ENCODE measurements at places on chromosomes 4 and X.

GRCh38 chr4:158667651-158668198 lies 4.0 kb downstream of the C4orf46 start:
- peak; percentile 30 for DNase-seq

GRCh38 chr4:6665320-6665654 lies 24.8 kb downstream of the MRFAP1 start:
- no peak for DNase-seq

DNA sequence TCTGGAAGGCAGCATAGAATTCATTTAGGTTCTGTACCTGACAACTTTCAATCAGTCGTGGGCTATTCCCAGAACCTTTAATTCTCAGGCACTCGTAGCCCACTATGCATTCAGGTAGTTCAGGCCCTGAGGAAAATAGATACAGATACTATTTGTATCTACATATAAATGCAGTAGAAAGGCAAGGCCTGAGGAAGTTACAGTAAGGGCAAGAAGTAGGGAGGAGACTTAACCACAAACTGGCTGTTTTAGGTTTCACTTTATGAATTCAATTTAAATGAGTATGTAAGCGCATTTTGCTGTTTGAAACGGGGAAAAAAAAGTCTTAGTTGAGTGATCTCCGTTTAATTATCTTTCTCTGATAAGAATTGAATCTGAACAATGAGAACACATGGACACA lies 529.4 kb upstream of the ATOH1 start:
- no peak for DNase-seq

DNA sequence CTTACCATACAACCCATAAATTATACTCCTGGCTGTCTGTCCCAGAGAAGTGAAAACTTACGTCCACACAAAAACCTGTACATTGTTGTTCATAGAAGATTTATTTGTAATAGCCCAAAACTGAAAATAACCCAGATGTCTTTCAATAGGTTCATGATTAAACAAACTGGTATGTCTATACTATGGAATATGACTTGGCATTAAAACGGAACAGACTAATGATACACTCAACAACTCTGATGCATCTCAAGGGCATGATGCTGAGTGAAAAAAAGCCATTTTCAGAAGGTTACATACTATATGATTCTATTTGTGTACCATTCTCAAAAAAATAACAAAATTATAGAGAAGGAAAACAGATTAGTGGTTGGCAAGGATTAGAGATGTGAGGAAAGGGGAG lies 11.6 kb upstream of the MND1 start:
- peak; percentile 41 for DNase-seq

DNA sequence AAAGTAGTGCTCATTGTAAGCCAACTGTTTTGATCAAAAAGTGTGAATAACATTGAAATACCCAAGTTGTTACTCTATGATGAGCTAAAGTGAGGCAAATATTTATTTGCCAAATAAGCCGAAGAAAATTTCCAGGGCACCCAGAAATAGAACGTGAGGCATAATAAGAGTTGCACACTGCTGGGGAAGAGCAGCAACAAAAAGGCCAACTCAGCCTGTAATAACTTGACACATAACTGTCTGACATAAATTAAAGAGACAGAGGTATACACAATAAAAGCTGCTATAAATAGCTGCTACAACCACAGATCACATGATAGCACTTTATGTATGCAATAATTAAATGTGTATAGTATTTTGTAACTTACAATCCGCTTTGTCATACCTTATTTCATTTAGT lies 2.0 kb upstream of the ABCB7 start:
- DNase-seq: no peak

- no peak for DNase-seq
Measured at GRCh38 chr4:174215961-174216680, 67.3 kb downstream of the FBXO8 start.

- no peak for DNase-seq
Measured at GRCh38 chrX:133175605-133176004, 42.5 kb downstream of the TFDP3 start.

GRCh38 chr4:4824232-4824631 lies 35.2 kb upstream of the MSX1 start:
- DNase-seq: no peak

DNA sequence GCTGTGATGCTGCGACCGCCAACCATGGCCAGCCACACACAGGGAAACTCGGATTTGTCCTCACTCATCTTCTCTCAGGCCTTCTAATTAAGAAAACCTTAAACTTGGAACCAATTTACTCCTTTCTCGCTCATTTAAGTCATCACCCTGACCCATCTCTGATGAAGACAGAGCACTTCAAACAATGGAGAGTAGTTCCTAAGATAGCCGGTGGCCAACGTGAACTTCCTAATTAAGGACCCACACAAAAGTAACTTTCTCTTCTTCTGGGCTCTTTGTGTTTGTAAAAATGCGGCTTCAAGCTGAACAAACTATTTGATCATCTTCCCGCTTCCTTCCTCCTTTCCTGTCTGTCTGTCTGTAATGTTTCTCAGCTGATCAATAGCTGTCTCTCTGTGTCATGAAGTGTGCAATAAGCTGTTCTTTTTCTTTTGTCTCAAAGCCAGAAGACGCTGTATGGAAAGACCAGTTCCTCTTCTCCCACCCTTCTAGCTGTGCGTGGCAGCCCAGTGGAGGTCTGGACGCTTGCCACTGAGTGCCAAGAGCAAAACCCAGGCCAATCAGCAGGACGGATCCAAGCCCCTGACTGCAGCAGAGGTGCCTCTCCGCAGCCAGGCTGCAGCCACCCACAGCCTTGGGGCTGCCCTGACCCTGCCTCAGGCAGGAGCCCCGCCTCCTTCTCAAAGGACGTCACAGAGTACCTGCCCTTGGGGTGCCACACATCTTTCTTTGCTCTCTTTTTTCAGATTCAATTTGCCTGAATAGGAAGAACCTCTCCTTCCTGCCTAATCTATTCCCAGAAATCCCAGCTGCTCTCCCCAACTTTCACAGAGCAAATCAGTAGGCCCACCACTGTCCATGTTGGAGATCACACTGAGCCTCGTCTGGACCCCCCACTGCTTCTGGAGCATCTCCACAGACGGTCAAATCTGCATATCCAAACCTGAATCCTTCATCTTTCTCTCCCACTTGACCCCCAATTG lies 59.3 kb downstream of the MAML3 start:
- peak; percentile 93 for DNase-seq

DNA sequence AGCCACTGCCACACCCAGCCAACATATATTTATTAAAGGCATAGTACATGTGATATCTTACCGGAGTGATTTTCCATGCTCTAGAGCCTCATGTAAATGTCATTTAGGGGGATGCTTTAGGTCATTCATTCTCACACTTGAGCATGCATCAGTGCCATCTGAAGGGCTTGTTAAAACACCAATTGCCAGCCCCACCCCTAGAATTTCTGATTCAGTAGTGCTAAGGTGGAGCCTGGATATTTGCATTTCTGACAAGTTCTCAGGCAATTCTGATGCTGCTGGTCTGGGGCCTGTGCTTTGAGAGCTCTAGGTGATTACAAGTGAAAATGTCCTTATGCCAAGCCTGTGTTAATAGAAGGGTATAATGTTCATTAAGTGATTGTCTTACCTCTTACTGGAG lies 107.7 kb downstream of the PHEX start:
- no peak for DNase-seq

- no peak for DNase-seq
Measured at GRCh38 chr4:76210452-76210851, 3.2 kb downstream of the SCARB2 start.

DNA sequence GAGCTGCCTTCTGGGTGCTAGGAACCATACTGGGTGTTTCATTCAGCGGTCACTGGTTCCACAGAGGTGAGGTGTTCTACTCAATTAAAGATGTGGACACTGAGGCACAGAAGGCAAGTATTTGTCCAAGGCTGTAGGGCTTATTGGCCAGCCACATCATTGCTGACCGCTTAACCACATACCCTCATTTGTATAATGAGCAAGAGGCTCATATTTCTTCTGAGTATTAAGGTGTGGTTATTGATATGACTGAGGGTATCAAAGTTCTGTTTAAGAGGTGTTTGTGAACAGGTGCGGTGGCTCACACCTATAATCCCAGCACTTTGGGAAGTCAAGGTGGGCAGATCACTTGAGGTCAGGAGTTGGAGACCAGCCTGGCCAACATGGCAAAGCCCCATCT lies 14.3 kb downstream of the RNF4 start:
- no peak for DNase-seq

DNA sequence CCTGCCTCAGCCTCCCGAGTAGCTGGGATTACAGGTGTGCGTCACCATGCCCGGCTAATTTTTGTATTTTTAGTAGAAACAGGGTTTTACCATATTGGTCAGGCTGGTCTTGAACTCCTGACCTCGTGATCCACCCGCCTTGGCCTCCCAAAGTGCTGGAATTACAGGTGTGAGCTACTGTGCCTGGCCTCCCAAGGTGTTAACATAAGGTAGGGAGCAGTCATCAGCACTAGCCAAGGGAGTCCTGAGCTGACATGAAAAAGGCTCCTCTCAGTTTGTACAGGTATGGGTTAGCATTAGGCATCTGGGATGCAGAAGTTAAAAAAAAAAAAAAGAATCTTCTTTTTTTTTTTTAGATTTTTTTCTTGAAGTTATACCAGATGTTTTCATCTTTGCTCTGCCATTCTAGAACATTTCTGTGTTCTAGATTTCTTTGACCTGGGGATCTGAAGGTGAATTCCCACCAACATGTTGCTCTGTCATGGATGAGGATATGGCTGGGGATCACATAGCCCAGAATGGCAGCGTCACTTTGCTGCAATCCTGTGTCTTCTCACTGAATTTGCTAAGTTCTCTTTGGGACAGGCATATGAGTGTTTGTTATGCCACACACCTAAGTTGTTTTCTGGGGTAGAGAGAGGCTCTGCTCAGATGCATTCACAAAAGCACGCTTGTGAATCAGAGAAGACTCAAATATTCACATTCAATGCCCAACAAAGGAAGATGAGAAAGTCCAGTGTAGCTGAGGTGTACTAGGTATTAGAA lies 24.4 kb upstream of the PLA2G12A start:
- no peak for DNase-seq

GRCh38 chr4:149296503-149296902 lies 519.1 kb downstream of the IQCM start:
- no peak for DNase-seq

DNA sequence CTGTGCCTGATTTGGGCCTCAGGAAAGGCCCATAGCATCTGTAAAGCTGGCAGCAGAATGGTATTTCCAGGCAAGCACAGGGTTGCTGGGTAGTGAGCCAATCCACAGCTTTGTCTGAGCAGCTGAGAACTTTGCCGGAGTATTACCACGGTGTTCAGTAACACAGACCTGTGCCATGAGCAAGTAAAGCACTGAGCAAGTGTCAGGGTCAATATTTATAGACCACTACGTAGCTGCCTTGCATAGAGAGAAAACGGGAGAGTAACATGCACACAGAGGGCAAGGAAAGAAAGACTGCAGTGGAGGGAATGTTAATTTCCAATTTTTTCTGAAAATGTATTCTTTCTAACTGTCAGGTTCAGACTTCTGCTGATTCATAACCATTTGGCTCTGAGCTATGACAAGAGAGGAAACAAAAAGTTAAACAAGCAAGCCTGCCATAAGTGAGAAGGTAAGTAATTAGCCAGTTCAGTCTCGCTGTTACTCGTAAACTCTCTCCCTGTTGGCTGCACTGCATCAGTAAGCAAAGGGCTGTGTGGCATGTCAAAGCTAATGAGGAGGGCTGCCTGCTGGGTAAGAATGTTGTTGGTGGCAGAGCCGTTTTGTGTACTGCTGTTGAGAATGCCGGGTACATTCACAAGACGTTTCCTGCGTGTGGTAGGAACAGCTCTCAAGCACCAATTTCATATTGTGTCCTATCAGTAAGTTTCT lies 238.1 kb downstream of the BMPR1B start:
- DNase-seq: no peak

DNA sequence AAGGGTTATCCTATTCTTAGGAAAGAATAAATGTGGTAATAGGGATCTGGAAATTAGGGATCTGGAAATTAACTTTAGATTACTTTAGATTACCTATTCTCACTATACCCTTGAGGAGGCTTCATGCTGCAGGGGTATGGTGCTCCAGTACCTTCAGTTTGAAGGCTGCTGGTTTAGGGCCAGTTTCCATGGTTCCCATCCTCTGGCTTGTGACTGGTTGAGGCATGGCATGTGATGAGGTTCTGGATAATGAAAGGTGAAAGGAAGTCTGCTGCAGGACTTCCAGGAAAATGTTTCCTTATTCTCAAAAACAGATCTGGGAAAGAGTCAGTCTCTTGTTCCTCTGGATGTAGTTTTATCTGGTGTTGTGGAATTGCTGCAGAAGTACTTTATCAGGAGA lies 25.9 kb downstream of the FRAS1 start:
- no peak for DNase-seq

- peak; percentile 20 for DNase-seq
Measured at GRCh38 chr4:26298198-26298947, 22.4 kb upstream of the RBPJ start.

DNA sequence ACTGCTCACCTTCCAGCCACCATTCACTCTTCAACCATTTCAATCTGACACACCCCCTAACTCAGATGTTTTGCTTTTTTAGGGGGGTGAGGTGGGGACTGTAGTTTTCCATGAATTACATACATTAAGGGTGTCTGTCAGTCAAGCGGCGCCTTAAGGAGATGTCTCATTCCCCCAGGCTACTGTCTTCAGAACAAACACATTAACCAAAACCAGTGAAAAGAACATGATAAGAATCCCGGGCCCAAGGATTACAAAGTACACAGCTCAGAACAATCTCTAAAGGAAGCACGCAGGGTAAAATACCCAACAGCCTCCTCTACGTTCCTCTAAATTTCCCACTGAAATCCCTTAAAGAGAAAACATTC lies 62.5 kb upstream of the IRF2 start:
- no peak for DNase-seq

GRCh38 chrX:103475381-103475780 lies 43.9 kb downstream of the RAB40A start:
- no peak for DNase-seq

DNA sequence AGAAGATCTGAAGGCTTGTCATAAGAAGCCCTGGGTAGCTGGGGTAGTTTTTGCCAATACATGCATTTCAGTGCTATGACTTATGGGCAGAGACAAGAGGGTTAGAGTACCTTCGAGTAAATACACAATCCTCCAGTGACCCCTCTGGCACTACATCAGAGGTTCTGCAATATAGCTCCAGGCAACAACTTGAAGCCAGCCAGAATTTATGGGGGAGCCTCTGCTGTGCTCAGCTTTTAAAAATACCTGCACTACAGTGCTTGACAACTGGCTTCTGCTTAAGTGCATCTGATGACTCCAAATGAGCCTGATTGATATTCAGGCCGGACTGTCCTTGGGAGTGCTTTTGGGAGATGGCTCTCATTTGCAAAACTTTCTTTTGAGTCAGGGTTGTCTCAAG lies 44.9 kb upstream of the SMAD1 start:
- no peak for DNase-seq

GRCh38 chr4:9762823-9763475 lies 18.5 kb upstream of the DRD5 start:
- DNase-seq: peak; percentile 61

Data from HT1080 (cell line).